ENCODE measurements at places on chromosomes 7 and 10.

DNA sequence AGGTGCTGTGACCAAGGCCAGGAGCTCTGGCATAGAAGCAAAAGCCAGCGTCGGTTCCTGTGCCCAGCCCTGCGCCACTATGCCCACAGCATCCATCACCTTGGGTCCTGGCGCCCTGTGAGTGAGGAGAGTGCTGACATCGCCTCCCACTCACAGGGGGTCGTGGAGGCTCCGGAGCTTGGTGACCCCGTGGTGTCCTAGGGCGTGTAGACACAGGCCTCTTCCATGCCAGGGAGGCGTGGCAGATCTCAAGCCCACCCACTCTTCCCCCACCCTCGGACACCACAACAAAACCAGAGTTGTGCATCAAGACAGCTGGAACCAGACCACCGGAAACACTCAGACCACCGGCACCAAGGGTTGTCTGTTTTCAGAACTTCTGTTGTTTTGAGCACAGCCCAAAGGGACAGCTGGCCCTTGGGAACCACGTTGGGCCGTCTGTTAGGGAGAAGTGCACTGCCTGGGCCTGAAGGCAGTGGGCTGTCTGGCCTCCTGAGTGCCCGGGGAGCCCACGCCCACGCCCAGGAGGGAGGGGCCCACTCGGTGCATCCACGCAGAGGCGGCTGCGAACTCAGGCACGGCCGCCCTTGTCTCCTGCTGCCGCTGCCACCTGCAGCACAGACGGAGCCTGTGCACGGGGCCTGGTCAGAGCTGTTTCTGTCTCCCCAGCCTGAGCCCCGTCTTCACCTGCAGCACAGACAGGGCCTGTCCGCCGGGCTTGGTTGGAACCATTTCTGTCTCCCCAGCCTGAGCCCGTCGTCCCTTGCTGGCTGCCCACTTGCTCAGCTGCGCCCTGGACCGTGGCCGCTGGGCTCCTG lies 106.3 kb downstream of the INPP5A start:
- no peak for DNase-seq

- no peak for DNase-seq
Measured at GRCh38 chr7:81944058-81944457, 174.2 kb upstream of the HGF start.

GRCh38 chr7:120920034-120920433 lies 30.5 kb upstream of the ING3 start:
- DNase-seq: no peak

GRCh38 chr7:16098585-16099179 lies 322.7 kb downstream of the CRPPA start:
- DNase-seq: no peak

GRCh38 chr10:92942226-92942625 lies 93.9 kb downstream of the EXOC6 start:
- DNase-seq: no peak

DNA sequence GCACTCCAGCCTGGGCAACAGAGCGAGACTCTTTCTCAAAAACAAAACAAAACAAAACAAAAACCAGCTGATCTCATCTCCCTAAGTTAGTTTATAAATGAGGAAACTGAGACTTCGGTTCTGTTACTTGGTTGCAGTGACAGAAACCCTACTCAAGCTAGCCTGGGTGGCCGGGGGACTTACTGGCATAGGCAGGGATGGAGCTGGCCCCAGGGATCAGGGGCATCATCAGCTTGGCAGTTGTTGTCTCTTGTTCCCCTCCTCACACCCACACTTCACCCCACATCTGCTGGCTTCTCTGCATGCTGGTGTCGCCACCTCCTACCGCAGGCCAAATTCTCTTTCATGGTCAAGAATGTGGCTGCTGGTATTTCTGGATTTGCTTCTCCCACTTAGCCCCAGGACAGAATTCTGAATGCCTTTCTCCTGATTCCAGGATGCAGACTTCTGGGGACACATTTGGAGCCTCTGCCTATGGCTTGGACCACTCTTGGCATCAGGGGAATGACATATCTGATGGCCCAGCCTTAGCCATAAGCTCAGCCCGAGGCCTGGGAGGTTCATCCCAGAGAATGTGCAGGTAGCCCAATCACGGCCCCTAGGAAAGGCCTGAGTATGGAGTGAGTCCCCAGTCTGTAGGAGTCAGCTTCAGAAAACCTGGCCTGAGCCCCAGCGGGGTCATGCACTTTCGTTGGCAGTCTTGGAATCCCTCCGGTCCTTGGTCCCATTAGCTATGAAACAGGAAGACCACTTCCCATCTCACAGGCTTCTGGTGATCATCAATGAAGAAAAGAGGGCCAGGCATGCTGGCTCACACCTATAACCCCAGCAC lies 41.6 kb upstream of the CTBP2 start:
- DNase-seq: no peak

DNA sequence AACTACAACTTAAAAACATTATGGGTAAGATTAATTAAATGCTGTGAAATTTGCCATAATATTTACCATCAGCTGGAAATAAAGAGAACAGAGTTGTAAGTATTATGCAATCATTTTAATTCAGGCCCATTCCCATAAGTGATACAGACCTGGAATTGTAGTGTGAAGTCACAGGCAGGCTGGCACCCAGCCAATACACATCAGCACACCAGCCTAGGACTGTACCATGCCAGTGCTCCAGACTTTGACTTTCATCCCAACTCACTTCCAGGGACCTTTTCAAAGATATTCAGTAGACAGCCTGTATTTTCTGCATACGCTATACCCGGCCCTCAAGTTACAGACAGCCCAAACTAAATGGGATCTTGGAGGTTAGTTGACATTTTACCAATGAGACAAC lies 143.3 kb downstream of the TES start:
- DNase-seq: no peak

DNA sequence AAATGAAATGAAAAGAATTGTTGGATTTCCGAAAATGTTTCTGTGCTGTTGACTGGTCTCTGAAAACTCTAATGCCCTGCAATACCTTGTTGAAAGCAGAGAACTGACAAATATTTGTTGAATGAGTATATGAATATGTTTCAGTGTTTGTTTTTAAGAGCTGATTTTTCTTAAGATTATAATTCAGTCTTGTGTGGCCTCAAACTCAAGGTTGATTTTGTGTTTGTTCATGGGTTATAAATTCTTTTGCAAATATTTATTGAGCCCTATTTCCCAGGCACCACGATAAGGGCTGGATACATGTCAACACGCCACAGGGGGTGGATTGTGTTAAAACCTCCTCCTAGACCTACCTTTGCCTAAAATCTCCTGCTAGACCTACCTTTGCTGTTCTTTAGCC lies 203.9 kb upstream of the PLPP4 start:
- no peak for DNase-seq

- no peak for DNase-seq
Measured at GRCh38 chr7:24923172-24923865, 56.7 kb downstream of the OSBPL3 start.

- no peak for DNase-seq
Measured at GRCh38 chr10:58818900-58819299, 306.2 kb downstream of the BICC1 start.

DNA sequence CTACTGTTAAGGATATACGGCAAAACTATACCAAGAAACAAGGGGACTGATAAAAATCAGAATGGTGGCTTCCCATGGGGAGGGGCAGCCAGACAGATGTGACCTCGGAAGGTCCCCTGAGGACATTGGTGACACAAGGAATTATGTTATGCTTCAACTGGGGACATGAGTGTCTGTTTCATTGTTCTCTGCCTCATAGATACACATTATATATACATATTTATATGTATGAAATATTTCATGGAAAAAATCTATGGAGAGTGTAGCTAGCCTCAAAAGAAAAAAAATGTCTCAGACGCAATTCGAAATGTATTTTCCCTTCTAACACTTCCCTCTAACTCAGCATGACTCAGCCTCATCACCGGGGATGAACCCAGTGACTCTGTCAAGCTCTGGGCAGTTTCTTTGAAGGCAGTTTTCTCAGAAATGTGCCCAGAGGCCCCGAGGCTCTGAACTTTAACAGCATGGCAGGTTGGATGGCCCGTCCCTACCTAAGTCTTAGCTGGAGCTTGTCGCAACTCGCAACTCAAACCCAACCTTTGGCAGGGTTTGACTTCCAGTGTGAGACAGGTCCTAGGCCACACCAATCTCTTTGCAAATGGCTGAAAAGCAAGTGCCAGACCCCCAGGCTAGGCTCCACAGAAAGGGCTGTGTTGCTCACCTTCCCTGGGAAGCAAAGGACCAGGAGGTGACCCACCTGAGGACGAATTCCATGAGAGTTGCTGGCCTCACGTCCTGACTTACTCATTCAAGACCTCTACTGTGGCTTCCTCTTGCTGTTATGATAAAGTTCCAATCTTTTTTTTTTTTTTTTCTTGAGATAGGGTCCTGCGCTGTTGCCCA lies 86.9 kb downstream of the CARD11 start:
- DNase-seq: no peak

DNA sequence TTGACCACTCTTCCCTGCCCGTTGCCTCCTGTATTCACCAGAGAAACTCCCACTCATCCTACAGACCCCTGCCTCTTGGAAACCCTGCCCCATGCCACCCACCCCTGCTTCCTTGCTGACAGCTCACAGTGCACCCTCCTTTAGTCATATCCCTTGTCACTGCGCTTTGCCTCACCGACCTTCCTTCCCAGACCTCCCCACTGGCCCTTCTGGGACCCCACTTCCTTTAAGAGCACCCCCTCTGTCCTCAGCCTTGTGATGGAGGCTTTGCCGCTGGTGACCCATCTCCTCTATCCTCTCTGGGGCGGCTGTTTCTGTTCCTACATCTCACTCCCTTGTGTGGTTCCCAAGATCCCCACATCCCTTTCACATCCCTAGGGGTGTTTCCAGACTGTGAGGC lies 92.8 kb upstream of the ZMIZ1 start:
- no peak for DNase-seq

GRCh38 chr10:28199941-28200340 lies 102.9 kb downstream of the MPP7 start:
- DNase-seq: no peak

DNA sequence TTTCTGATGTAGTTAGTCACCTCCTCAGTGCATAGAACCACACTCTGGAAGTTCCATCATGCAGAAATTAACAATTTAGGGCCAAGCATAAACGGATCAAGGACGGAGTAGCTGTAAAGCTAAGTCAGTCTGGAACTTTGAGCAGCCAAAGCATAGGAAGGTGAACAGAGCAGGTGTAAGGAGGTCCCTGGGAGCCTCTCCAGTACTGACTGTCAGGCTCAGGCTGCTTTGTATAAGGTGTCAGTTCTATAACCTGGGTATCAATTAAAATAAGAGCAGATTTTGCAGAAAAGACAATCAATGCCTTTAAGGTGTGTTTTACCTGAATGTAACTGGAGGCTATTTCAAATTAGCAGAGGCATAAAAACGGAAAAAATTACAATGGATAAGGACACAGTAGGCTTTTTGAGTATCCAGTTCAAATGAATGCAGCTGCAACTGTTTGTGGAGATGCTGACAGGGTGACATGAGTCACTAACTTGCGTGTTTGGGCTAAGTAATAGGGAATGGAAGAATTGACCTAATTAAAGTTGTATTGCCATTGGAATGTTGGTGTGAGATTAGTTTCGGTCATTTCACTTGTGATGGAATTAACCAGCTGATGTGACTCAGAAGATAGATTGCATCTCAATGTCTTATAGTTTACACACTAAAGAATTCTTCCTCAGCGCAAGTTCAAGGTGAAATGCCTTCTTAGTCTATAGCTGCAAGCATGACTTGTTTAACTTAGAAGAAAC lies 417.9 kb upstream of the CNTNAP2 start:
- DNase-seq: no peak

- no peak for DNase-seq
Measured at GRCh38 chr10:43260911-43261577, 5.8 kb downstream of the RASGEF1A start.

DNA sequence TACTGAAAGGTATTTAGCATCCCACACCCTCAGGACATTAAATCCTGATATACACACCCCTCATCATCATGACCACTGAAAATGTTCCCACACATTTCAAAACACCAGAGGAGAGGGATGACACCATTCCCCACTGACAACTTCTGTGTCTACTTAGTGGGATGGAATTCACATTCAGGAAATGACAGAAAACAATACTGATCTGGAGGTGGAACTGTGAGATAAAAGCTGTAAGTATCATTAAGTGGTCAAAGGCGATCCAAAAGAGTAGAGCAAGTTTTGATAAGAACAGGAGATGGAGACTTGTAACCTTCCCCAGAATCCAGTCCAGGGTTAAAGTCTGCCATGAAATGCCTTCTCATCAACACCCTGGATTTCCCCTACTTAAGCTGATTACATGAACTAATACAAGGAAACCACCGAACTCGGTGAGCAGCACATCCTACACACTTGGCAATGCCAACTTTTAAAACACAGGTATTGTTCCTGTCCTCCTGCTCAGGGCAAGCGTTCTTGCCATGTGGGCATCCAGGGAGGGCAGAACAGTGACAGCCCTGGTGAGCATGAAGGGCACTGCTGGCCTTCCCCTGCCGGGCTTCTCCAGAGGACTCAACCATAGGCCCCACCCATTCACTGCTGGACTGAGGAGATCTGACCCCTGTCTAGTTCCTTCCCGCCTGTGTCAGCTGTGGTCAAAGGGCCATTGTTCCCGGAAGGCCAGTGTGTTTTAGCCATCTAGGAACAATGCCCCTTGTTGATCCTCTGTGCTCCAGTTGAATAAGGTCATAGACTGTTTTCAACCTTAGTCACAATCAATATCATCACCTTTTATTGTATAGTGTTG lies 85.0 kb downstream of the SGMS1 start:
- no peak for DNase-seq

DNA sequence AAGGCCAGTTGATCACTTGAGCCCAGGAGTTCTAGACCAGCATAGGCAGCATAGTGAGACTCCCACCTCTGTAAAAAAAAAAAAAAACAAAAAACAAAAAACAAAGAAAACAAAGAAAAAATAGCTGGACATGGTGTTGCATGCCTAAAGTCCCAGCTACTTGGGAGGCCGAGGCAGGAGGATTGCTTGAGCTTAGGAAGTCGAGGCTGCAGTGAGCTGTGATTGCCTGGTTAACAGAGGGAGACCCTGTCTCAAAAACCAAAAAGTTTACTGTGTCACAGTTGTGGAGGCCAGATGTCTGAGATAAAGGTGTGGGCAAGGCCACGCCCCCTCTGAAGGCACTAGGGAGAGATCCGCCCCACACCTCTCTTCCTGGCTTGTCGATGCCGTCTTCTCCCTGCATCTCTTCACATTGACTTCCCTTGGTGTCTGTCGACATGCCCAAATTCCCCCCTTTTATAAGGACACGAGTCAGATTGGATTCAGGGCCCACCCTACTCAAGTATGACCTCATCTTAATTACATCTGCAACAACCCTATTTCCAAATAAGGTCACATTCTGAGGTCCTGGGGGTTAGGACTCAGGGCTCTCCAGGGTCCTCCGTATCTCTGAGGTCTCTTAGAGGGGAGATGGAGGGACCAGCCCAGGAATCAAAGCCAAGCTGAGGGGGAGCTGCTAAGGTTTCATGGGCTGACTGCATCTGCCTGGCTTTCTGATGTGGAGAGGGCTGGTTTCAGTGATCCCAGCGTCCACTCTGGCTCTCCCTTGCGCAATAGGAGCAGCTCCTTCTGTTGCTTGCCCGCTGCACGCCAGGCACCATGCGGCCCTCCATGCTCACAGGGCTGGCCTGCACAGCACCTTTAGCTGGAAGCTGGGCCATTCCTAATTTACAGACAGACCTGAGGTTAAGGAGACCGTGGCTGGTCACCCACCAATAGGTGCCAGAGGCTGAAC lies 23.1 kb downstream of the AGAP3 start:
- no peak for DNase-seq
